ENCODE measurements at places on chromosomes 1 and 21.

DNA sequence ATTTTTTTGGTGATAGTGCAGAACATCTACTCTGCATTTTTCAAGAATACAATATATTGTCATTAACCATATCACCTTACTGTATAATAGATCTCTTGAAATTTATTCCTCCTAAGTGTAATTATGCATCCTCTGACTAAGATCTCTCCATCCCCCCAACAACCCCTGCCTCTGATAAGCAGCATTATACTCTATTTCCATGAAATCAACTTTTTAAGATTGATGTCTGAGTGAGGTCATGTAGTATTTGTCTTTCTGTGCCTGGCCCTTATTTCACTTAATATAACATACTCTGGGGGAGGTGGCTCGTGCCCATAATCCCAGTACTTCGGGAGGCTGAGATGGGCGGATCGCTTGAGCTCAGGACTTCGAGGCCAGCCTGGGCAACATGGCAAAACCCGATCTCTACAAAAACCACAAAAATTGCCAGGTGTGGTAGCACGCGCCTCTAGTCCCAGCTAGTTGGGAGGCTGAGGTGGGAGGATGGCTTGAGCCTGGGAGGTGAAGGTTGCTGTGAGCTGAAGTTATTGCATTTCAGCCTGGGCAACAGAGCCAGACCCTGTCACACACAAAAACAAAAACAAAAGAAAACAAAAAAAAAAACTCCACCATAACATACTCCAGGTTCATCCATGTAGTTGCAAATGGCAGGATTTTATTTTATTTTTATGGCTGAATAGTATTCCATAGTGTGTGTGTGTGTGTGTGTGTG, 5.7 kb downstream of the ACOT11 start:
- no peak for DNase-seq

- DNase-seq, result peak; percentile 82
These were observed 2.8 kb downstream of the CLDN19 start for GRCh38 chr1:42737257-42737656.

DNA sequence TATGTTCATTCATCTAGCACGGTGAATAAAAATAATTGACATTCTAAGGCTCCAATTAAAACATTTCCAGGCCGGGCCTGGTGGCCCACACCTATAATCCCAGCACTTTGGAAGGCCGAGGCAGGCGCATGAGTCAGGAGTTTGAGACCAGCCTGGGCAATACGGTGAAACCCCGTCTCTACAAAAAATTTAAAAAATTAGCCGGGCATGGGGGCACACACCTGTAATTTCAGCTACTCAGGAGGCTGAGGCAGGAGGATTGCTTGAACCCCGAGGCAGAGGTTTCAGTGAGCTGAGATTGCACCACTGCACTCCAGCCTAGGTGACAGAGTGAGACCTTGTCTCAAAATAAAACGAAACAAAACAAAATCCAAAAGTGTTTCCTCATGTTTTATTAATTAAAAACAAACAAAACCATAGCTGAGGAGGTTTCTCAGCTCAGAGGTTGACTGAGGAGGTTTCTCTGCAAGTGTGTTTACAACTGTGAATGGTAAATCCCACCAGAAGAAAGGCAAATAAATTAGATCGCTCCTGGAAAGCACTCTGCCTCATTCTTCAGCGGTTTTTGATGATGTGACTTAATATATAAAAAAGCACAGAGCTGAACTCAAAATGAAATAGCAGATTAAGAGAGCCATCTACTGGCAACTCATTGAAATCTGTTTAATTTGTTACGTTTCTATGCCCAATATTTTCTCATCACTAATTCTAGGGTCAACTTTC, 37.7 kb upstream of the ATG4C start:
- DNase-seq, result peak; percentile 56

DNA sequence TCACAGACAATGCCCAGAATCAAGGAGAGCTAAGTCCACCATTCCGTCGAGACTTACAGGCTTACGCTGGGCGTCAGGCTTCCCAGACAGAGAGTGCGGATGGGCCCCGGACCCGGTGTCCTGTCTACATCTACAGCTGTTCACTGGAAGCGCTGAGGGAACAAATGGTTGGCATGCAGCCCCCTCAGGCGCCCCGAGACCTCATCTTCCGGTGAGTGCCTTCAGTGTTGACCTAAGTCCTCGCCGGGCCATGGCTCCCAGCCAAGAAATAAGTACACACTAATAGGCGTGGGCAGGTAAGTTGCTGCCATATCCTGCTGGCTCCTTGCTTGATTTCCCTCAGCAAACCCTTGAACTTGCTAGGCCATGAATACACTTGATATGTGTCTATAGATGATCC, 26.2 kb downstream of the HYI start:
- peak; percentile 18 for DNase-seq

- peak; percentile 36 for DNase-seq
These were observed 24.4 kb upstream of the KCNJ6 start for GRCh38 chr21:37940691-37941090.

- DNase-seq, result no peak
These were observed 2.0 kb downstream of the SKI start for GRCh38 chr1:2229911-2230731.

- DNase-seq, result no peak
These were observed 21.8 kb downstream of the ELK4 start for GRCh38 chr1:205610036-205610435.

DNA sequence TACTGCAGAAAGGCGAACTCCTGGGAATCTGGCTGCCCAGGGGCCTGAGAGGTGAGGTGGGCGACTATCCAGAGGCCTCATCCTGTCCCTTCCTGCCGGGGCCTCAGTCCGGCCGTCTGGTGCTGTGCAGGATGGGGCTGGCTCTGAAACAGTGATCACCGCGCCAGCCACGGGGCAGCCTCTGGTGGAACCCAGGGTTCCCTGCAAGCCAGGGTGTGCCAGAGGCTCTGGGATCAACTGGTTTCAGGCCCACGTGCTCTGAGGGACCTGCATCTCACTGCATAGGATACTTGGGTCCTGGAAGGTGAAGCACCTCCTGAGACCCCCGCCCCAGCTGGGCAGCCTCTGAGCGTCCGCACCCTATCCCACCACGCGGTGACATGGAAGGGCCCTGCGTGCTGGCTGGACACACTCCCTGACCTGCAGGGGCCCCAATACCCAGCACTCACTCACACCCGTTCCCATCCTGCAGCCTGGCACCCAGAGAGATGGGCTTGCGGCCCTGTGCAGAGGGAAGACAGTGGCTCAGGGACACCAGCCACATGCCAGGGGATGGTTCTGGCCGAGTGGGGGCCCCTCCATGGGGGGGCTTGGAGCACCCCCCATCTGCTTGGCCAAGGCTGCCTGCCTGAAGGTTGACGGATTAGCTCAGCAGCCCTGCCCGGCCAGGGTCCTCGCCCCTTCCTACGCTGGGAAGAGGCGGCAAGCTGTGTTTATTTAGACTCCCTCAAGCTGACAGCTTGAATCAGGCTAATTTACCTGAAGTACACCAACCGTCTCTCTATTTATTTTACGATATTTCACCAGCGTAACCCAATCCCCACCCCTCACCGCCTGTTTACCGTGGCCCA, 64.3 kb upstream of the TTC34 start:
- DNase-seq, result no peak

- no peak for DNase-seq
These were observed 113.0 kb downstream of the OSBPL9 start for GRCh38 chr1:51729824-51730301.

- DNase-seq, result no peak
These were observed 178.8 kb downstream of the NRIP1 start for GRCh38 chr21:14886001-14886400.

Measured in LNCaP clone FGC (cell line).